ENCODE measurements at places on chromosomes 2 and 18.

DNA sequence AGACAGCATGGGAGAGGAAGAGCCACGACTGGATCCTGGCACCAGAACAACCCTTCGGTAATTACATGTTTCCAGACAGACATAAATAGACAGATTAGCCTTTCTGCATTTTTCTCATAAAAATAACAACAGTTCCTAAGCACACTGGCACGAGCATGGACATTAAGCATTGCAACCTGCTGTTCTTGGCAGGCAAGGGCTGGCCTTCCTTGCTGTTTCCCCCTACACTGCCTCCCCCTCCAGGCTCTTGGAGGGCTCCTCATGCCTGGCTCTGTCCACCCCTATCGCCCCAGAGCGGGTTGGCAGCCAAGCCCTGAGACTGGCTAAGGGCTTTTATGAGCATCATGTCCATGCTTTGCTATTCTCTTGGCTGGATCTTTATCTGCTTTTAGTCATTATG is 89.6 kb downstream of the TTC32 start:
- DNase-seq = no peak

DNA sequence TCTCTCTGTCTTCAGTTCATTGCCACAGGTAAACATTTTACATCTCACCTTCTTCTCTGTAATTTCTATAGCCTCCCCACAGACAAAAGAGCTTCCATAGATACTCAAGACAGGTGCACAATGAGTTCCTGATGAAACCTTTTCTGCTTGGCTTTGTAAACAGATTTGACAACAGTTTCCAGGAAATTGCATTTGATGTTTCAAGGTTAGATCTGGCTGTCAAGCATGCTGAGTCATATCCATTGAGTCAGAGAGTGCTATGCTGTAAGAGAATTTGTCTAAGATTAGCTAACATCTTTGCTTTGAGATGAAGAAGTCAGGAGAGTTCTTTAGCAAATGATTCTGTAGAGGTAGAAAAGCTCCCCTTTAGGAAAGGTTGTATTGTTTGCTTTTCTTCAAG is 40.6 kb upstream of the MAP2 start:
- no peak for DNase-seq

DNA sequence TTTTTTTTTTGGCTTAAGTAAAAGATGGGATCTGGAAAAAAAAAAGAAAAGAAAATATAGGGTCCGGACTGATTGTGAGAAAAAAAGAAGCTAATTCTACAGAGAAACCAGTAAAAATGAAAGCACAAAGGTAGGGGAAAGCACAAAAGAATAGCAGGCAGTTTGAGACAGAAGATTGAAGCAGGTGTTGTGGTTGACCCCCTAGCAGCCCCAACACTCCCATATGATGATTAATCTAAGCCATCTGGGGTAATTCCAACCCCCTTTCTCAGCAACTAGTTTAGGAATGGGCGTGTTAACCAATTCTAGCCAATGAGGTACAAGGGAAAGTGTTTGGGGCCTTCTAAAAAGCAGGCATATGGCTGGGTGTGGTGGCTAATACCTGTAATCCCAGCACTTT is 77.0 kb downstream of the MBD2 start:
- no peak for DNase-seq

- no peak for DNase-seq
Observed at GRCh38 chr2:96073170-96073775, 38.6 kb upstream of the GPAT2 start.

GRCh38 chr2:64748561-64748960 is 94.8 kb upstream of the SERTAD2 start:
- DNase-seq = no peak

- no peak for DNase-seq
Observed at GRCh38 chr18:24262087-24262486, 123.2 kb downstream of the CABYR start.

- no peak for DNase-seq
Observed at GRCh38 chr2:42087857-42088195, 40.0 kb downstream of the PKDCC start.

DNA sequence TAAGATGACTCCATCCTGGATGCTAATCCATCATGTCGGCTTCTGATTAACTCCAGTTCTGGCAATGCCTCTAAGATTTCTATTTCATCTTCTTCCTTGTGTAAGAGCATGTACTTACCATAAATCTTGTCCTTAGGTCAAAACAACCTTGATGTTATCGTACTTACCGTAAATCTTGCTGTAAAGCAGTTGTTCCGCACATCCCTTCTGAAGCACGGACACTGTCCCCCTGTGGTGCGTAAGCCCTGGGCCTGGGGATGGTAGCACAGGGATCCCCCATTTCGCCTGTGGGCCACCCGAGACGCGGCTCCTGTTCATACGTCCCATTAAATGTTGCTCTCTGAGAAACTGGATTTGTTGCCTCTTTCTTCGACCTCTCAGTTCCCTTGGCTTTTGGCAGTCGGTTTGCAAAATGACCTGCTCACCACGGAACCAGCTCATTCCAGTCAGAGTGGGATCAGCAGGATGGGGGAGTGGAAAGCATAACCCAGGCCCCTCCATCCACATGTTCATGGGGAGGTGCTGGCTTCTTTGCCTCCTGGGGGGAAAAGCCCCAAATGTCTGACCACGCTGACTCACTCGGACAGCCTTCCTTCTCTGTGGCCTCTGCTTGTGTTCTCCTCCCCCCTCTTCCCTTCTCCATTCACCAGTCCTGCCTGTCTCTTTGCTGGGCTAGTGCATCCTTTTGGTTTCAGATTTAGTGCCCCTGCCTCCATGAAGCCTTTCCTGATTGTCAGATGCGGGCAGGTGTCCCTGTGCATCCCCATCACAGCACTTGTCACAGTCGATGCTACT is 49.9 kb downstream of the RAB31 start:
- DNase-seq = no peak

DNA sequence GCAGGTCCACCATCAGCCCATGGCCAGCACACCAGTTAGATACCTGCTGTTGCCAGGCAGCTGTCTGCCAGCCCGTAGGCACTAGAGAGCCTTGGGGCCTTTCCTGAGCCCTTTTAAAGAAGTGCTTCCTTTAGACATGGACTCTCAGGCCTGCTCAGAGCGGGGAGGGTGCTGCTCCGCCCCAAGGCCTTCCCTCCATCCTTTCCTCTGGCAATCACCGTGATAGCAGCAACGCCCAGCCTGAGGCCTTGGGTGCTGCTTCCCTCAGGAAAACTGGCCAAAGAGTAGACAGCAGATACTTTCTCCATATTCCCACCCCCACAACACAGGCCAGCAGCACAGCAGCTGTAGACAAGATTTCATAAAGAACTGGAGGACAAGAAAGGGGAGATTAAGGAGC is 22.3 kb upstream of the C1QL2 start:
- DNase-seq = no peak

DNA sequence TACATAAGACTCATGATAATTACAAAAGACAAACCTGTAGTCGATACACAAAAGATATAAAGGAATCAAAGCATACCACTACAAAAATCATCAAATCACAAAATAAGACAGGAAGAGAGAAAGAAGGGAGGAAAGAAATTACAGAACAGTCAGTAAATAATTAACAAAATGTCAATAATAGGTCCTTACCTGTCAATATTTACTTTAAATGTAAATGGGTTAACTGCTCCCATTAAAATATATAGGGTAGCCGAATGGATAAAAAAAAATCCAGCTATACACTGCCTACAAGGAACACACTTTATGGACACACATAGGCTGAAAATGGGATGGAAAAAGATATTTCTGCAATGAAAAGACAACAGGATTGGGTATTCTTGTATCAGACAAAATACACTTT is 163.7 kb downstream of the PIEZO2 start:
- no peak for DNase-seq

- DNase-seq = no peak
Observed at GRCh38 chr18:79868168-79868784, 70.5 kb downstream of the KCNG2 start.

DNA sequence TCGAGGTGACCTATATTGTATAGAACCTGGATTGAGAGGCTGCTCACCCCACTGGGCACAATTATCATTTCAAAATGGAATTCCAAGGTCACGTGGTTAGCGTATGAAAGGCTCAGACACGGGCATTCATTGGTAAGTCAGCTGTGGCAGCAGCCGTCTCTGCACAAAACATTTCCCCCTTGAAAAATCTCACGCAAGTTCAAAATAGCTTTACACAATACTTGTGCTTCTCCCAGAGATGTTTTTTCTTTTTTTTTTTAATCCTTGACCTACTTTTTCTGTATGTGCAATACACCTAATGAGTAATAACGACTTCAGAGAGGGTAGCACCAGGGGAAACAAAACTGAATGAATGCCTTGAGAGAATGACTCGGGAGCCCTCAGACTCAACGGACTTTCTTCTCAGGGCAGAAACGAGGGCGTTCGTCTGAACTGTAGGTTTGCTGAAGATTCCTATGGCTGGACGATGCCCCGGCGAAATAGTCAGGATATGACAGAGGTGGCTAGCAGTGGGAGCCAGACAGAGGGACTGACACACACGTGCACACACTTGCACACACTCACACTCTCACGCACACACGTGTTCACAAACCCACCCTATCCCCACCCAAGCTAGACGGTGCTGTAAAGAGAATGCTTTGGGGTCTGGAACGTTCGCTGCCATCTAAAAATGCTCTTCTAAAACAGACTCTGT is 77.8 kb downstream of the PDCL3 start:
- DNase-seq = no peak
